ENCODE measurements at places on chromosomes 11 and 22.

GRCh38 chr11:59459916-59460315, 3.2 kb downstream of the OR4D6 start:
- no peak for DNase-seq

DNA sequence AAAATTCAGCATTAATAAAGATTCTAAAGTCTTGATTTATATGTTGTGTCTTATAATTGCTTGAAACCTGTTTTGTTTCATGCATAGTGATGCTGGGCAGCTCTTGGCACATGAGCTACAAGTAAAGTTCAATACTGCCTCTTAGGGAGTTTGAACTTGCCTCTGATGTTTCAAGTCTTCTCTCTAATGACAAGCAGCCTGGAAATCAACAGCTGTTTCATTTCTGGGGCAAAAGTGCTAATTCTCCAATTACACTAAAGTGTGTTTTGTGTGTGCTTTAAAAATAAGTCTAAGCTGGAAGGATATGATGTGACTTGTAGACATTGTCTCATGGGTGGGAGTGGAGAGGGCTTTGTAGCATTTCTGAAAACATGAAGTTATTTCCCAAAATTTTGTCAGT, 23.7 kb upstream of the SESN3 start:
- DNase-seq, result no peak

- no peak for DNase-seq
These were observed 736.9 kb downstream of the BRD1 start for GRCh38 chr22:49090853-49091135.

DNA sequence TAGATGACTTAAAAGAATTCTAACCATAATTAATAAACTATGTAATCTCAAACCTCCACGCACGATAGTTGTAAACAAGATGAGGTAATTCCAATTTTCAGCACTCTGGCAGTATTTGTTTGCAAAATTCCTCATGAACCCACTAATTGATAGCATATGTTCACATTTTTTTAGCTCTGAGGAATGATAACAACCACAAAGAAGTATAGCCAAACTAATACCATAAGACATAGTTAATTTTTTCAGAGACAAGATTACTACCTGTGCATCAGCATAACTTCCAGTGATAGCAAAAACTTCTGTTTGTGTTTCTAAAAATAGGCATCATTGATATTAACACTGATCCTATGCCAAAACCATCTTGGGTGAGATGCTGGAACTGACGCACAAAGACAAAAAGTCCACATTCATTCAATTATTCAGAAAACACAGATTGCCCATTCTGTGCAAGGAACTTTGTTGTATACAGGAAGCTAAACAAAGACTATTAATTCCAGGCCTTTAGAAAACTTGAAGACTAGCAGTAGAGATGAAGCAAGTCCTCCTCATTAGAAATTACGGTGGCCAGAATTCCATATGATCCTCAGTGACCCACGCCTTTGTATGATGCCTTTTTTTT, 57.7 kb downstream of the PDGFD start:
- no peak for DNase-seq

DNA sequence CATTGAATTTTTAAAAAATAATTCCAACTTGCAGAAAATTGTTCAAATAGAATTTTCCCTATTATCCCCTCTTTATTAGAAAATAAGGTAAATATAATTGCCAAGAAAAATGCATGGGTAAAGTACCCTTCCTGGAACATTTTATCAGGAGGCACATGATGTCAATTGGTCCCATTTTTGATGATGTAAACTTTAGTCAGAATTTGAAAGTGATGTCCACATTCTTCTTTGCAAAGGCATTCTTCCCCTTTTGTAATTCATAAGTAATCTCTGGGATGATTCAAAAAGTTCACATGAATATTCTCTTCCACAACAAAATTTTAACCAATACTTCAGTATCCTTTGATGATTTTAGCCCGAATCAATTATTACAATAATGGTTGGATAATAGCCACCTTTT, 86.9 kb upstream of the ANO3 start:
- DNase-seq, result no peak

- DNase-seq, result no peak
These were observed 14.4 kb upstream of the PVALB start for GRCh38 chr22:36831206-36831605.

- no peak for DNase-seq
These were observed 3.8 kb upstream of the MS4A13 start for GRCh38 chr11:60511393-60511792.

GRCh38 chr11:31870609-31871309, 59.6 kb upstream of the PAX6 start:
- DNase-seq, result no peak

DNA sequence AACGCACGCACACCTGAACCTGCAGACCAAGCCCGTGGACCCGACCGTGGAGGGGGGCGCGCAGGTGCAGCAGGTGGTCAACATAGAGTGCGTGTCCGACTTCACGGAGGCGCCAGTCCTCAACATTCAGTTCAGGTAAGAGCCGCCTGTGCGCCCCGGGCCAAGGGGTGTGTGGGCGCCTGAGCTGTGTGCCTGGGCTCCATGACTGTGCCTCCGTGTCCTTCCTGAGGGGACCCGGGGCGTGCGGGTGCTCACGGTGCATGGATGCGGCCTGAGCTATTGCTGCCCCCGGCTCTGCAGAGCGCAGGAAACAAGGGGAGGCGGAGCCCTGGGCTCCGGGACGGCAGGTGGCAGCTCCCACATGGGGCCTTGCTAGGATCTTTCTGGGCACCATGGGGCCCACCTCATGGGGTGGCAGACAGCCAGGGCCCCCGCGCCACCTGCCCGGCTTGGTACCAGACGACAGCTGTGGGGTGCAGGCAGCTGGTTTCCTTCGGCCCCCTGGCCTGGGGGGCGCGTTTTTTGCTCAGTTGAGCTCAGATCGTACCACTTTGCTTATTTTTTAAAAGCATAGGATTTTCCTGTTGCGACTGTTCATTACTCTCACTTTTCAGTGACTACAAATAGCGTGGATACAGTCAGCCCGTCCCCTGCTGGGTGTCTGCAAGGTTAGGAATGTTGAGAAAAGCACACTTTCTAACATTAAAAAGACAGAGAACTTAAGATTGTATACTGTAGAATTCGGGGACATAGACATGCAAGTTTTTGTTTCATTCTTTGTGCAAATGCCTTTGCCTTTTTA, 28.3 kb downstream of the MUC6 start:
- no peak for DNase-seq

GRCh38 chr11:33773987-33774735, at the start of gene FBXO3:
Gene FBXO3 (minus strand): TSS chr11:33774520. CDS start chr11:33774497, 23 bp downstream.
- peak; percentile 85 for DNase-seq

DNA sequence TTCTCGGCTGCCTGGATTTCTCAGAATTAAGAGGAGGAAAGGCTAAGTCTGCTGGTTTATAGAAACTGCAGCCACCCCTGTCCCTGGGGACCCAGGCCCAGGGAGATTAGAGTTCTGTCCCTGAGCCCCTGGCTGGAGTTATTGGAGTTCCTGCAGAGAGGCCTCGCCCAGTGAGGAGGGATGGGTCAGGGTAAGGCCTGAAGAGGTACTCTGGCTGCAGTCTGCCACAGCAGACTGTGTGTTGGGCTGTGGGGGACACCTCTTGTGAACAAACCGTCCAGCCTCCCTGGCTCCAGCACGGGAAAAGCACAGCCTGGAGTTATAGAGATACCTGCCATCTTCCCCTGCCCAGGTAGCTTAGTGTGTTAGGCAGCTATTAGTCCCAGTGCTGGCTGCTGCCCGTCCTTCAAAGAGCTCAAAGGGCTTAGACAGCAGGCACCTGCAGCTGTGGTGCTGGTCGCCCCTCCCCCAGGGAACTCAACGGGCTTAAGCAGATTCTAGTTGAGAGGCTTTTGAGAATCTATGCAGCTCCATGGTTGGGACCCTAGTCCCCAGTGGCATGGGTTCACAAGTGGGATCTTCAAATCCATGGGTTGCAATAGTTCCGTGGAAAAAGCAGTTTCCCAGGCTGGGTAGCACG, 36.6 kb upstream of the MUC15 start:
- no peak for DNase-seq

Data from activated naive CD4-positive, alpha-beta T cell treated with anti-CD3 and anti-CD28 coated beads, Interleukin-2, amount 50 U/mL, for 16 hours (primary cell).